ENCODE measurements at places on chromosomes 4 and X. TPM values are rescaled to one million over a fixed set of nuclear protein-coding genes. Genes with fewer than 3 reads are reported as not detected.

CDKL5 gene
- total RNA-seq = 8.1 TPM

SH3RF1 gene
- total RNA-seq = 20.4 TPM

DNA sequence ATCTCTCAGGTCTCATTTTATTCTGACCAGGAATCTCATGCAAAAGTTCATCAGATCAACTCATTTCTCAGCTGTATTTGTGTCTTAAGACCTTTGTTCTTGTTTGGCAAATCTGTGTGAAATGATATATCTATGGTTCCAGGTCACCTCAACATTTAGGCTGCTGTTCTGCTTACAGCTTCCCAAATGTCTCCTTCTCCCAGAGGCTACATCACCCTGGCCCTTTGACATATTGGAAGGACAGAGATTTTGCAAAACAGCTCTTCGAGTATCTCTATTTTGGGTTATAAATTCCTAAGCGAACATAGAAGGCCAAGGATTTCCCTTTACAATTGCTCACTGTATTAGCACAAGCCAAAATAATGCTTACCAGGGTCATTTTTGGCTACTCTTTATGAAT is 57.5 kb upstream of the GIMD1 start:
- DNase-seq = peak; percentile 41

DNA sequence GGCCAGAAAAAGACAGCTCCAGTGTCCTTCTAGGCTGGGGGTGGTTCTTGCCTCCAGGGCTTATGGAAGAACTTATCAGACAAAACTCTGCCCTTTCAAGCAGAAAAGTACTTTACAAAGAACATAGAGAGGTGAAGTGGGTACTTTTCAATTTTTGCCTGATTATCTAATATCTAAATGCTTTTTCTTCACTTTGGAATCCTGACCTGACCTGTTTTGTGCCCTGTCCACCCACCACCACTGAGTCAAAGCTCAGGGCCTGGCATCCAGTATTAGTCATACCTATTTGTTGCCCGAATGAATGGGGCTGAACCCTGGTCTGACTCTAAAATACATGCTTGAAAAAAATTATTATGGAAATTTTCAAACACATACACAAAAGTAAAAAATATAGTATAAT is 37.2 kb downstream of the RTL9 start:
- DNase-seq = no peak

SMPX gene
- 40.1 TPM for total RNA-seq

DNA sequence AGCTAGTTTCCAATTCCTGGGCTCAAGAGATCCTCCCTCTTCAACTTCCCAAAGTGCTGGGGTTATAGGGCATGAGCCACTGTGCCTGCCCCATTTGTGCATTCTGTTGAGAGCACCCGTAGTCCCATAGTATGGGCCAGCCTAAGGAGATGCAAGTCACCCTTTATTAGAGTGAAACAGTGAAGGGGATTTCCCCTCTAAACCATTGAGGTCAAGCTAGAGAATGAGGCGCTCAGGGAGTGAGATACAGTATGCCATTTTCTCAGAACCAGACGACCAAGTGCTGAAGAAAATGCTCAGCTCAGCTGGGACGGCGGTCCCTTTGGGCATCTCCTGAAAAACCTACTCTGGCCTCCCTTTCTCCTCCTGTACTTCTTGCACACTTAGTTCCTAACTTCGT is 18.7 kb downstream of the RNF4 start:
- DNase-seq = no peak

GRCh38 chr4:115424852-115425251 is 311.4 kb upstream of the NDST4 start:
- no peak for DNase-seq

DNA sequence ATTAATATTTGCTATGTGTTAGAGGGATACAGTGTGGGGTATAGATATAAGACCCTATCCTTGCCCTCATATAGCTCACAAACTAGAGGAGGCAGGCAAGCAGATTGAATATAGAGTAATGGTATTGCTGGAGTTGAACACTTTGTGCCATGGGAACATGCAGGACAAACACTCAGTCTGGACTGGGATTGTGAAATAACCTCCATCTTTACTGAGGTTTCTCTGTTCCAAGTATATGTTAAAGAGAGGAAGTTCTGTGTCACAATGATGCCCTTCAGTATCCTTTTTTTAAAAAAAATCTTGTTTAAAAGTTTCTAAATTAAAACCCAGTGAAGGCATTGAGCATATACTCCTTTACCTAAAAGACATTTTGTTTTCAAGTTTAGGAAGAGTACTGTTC is 8.7 kb downstream of the FABP2 start:
- no peak for DNase-seq

DSPP gene
- total RNA-seq = not detected

DNA sequence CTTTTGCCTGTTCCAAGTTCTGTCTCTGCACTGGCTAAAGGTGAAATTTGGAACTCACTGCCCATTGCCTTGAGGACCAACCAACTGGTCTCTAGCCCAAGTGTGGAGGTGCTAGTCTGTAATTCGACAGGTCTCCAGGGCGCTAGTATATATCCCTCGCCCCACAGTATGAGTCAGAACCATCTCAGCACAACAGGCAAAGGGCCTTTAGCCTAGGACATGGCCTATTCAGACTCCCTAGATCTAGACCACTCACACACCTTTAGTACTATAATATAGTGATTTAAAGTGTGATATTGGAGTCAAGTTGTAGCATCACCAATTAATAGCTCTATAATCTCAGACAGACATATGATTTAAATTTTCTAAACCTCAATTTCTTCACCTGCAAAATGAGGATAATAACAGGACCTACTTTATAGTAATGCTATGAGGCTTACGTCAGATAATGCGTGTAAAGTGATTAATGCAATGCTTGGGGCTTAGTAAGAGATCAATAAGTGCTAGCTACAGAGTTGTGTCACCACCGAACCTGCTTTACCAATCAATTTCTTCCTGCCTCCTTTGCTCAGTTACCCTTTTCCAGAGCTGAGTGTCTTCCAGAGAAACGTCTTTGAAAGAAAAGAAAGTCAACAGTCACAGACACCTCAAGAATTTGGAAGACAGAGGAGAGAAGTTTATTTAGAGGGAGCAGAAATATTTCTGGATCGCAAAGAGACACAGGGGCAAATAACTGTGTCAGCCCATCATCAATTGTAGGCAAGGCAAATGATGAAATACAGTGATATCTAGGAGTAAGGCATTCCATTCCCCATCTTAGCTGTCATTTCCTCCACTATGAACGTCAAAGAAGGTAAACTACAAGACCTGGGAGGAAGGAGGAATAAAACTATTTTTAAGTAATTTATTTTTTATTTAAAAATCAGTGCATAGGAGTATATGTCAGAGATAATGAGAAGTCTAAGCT is 2.3 kb downstream of the NOX1 start:
- DNase-seq = no peak

DNA sequence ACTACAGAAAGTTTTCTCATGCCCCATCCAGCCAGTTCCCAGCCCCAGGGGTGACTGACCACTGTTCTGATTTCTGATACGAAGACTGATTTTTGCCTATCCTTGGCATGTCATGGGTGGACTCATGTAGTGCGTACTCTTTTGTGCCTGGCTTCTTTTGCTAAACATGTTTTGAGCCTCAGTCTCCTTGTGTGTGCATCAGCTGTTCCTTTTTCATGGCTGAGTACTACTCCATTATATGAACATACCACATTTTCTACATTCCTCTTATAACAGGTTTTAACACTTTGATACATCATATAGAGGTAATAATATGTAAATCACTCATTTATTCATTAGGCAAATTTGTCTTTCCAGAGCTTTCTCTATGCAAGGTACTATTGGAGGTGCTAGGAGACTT is 126.7 kb downstream of the ANAPC4 start:
- DNase-seq = no peak

DNA sequence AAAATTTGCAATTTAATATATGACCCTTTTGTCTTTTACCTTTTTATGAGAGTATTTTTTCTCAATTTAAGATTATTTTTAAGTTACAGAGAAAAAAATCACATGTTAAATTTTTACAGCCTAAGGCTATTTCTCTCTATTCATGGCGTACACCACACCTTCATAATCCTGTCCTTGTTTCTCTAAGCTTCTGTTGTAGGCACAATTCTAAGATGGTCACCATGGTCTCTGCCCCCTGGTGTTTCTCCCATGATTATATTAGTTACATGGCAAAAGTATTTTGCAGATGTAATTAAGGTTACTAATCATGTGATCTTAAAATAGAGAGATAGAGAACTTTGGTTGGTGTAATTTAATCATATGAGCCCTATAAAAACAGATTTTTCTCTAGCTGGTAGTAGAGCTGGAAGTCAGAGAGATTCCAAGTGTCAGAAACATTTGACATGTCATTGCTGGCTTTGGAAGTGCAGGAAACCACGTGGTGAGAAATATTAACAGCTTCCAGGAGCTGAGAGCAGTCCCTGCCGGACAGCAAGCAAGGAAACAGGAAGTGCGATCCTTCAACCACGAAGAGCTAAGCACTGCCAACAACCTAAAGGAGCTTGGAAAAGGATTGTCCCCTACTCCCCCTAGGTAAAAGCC is 89.8 kb downstream of the EIF4E start:
- DNase-seq = no peak

TDO2 gene
- total RNA-seq = 0.59 TPM

POF1B gene
- total RNA-seq = 45.3 TPM

- DNase-seq = no peak
Observed at GRCh38 chr4:7646384-7647061, 211.8 kb upstream of the PSAPL1 start.

DNA sequence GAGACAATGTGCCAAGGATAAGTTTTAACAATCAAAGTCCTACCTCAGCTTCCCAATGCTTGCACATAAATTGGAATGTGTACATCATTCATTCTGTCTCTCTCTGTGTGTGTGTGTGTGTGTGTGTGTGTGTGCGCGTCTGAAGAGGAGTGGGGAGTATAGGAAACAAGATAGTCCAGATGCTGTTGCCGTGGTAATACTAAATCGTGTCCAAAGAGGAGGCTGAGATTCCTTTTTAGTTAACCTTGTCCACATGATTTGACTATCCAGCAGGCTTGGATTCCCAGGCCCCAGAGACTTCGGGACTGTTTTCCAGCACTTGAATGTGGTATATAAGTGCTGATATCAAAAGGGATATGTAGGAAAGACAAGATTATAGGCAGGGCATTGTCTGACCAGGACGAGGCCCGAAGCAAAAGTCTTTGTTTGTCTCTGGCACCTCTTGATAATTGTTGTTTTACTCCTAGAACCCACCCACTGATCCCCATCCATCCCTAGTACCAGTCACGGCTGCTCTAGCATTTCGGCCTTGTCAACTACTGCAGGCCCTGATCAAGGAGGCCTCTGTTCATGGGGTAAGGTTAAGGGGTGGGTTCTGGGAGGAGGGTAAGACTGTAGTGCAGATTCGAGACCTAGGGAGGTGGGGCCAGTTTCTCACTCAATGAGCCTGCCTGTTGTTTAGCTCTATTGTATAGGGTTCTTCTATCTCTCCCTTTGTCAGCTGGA is 3.9 kb downstream of the PLP1 start:
- no peak for DNase-seq

DNA sequence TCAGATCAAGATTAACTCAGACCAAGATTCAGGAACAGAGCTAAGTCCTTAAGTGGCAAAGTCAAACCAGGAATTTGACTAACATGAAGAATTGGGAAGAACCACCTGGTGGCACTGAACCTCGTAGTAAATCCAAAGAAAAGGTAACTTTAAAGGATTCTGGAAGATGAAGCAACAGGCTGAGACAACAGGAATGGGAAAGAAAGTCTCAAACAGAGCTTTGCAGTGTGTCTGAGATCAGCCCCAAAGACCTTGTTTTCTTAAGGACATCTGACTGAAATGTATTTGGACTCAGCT is 126.1 kb downstream of the ASB9 start:
- no peak for DNase-seq

DNA sequence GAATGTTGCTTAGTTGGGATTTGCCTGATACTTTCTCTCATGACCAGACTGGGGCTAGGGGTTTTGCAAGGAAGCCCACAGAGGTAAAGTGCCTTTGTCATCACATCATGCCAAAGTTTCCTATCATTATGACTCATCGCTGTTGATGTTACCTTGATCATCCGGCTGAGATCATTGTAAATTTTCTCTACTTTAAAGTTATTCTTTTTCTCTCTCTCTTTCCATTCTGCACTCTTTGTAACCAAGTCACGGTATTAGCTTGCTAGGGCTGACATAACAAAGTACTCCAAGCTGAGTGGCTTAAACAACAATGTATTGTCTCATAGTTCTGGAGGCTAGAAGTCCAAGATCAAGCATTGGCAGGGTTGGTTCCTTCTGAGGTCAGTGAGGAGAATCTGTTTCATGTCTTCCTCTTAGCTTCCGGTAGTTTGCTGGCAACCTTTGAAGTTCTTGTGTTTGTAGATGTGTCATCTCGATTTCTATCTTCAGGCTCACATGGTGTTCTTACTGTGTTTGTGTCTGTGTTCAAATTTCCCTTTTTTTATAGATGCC is 113.0 kb downstream of the DTHD1 start:
- DNase-seq = no peak

ARMCX2 gene
- 40.1 TPM for total RNA-seq

DNA sequence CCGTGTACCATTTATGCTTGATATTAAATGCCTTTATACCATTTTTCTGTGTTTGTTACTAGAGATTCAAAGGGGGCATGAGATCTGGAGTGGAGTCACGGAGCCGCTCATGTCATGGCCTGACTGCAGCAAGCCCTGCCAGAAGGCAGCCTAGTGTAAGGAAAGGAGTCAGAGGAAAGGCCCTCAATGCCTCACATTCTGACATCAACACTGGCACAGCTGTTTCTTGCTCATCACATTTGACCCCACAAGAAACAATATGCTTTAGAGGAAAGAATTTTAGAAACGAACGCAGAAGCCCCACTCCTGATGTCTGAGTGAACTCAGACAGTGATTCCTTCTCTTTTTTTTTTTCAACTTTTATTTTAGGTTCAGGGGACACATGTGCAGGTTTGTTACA is 322.4 kb upstream of the CPEB2 start:
- no peak for DNase-seq

ADAM29 gene
- total RNA-seq = not detected

DNA sequence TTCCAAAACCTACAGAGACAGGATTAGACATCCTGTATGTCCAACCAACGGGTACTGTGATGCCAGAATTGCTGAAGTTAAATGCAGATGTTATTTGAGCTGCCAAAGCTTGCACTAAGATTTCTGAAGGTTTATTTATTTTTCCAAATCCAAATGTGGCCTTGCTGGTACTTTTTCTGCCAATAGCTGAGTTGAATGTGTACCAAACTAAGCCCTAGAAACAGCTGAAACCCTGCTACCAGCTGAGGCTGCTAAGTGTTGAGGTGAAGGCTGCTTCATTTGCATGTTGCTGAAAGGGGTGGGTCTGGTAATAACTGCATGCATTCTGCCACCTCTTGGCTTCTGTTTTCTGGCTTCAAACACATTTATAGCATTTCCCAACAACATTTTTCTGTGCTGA is 366.5 kb downstream of the FAT4 start:
- no peak for DNase-seq

GRCh38 chr4:4930677-4931076 is 71.2 kb downstream of the MSX1 start:
- DNase-seq = peak; percentile 47

GRCh38 chr4:9970399-9971011 is 50.8 kb downstream of the SLC2A9 start:
- DNase-seq = no peak

DNA sequence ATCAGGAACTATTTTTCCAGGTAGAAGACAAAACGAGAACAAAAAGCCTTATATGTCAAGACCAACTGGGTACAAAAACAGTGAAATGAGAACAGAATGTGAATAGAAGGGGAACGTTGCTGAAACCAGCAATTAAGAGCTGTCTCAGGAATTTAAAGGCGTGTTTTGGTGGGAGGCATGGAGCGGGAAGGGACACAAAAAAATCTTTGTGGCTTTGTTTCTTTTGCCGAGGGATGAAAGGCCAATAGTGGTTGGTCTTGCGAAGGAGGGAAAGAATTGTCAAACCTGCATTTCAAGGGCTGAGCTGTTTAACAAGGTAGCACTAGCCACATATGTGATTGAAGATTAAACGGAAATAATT is 103.8 kb downstream of the USP46 start:
- DNase-seq = no peak

SPCS3 gene
- total RNA-seq = 72.3 TPM
